Stomach (tissue), 19 donors: ENCODE measurements at places on chromosomes 2 and 18. TPM values are rescaled to one million over a fixed set of nuclear protein-coding genes. Genes with fewer than 3 reads are reported as not detected.

The FOXI3 gene
- 2.2 TPM for total RNA-seq

The ITGAV gene
- total RNA-seq: 201 TPM

The TLX2 gene
- not detected for total RNA-seq

- DNase-seq: no peak
Measured at GRCh38 chr2:44940049-44940494, 1.4 kb upstream of the SIX3 start.

DNA sequence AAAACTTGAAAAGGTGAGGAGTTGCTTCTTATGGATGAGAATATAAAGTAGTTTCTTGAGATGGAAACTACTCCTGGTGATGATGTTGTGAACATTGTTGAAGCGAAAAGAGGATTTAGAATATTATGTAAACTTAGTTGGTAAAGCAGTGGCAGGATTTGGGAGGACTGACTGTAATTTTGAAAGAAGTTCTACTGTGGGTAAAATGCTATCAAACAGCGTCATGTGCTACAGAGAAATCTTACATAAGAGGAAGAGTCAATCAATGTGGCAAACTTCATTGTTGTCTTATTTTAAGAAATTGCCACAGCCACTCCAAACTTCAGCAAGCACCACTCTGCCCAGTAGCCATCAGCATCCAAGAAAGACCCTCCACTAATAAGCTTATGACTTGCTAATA lies 112.9 kb upstream of the ZEB2 start:
- no peak for DNase-seq

The SDC1 gene
- 57.5 TPM for total RNA-seq

GRCh38 chr2:30341500-30342267 lies 105.4 kb upstream of the LCLAT1 start:
- no peak for DNase-seq

- DNase-seq: no peak
Measured at GRCh38 chr18:44900627-44901026, 219.9 kb downstream of the SETBP1 start.
